ENCODE measurements at places on chromosomes 7 and 10.
A peak's percentile ranks its signal among the peaks of the same experiment; 100 is the strongest.

DNA sequence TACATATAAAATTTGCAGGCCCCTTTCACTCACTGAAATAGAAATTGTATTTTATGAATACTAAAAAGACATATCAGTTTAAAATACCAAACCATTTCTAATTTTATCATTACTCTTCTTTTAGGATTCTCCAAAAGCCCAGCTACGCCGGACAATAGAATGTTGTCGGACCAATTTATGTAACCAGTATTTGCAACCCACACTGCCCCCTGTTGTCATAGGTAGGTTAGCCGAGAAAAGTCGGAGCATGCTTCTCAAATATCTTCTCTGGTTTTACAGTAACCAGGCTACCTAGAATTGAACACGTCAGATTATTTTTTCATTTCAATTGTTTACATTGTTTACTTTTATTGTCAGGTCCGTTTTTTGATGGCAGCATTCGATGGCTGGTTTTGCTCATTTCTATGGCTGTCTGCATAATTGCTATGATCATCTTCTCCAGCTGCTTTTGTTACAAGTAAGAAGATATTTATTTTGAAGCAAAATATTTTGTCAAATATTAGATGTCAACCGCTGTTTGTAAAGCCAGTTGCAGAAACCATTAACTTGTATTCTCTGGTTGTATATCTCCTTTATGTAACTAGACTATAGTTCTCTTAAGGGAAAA lies 57.6 kb downstream of the MMRN2 start:
- no peak for DNase-seq

- DNase-seq, result no peak
Measured at GRCh38 chr10:1160561-1161314, 104.6 kb downstream of the WDR37 start.

- DNase-seq, result no peak
Measured at GRCh38 chr10:9294865-9295264, 1240.4 kb downstream of the GATA3 start.

DNA sequence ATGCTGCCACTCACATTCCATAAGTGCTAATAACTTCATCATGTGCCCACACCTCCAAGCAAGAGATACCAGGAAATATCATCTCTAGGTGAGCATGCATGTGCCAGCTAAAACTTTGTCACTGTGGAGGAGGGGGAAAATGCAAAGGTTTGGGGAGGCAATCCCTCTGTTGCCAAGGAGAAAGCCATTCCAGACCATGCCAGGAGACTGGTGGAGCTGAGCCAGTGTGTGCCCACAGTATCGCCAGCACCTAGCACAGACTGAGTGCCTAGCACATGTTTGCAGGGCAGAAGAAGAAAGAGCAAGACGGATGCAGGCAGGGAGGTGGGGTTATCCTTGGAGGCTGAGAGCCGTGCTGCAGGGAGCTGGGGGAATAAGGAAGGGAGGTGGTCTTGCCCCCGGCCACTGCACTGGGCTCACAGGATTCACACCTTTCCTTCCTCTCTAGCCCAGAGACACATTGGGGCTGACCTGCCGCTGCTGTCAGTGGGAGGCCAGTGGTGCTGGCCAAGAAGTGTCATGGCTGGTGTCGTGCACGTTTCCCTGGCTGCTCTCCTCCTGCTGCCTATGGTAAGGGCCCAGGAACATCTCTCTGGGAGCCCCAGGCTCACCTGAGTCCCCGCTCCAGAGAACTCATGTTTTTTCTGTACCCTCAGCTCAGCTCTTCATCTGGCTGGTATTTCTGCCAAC lies 10.8 kb downstream of the ADCYAP1R1 start:
- no peak for DNase-seq

- DNase-seq, result peak; percentile 69
Measured at GRCh38 chr7:73707045-73707631, 12.3 kb downstream of the STX1A start.

DNA sequence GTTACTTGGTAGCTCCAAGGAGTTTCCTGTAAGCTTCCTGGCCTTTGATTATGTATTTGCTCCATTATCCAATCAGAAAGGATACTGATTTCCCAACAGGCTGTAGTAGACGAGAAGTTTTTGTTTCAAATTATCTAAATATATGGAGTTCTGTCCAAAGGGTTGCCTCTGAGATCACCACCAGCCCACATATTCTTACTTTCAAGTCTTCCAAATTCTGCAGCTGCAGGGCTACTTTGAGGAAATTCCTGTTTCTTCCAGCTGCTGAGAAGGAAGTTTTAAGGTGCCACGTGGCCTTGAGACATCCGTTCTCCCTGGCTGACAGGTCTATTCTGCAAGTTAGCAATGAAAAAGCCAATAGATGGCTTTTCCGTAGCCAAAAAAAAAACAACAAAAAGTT lies 286.0 kb downstream of the TWIST1 start:
- no peak for DNase-seq

DNA sequence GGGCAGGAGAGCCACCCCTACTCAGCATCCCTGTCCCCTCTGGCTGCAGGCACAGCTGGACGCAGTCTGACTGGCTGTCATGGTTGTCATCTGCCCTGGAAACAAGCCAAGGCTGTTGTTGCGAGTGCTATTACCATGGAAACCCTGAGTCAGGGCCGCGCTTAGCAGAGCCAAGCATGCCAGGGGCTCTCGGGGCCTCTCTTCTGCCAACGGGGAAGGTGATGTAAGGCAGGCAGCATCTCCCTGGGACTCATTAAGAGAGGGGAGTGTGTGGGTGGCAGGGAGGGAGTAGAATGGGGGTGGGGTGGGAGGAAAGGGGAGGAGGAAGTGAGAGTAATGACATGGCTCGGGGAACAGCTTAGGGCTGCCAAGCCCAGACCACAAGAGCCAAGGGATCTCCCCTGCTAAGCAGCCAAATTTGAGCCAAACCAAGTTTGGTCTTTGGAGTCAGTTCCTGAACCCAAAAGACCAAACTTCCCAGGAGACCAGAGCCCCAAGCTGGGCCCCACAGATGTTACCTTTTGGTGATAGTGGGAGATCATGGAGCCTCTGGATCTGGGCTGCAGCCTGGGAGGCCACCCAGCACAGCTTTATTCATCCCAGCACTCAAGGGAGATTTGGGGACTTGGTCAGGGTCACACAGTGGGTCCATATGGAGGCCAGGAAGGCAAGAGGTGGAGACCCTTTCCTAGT lies 67.6 kb downstream of the TMEM130 start:
- DNase-seq, result peak; percentile 42

DNA sequence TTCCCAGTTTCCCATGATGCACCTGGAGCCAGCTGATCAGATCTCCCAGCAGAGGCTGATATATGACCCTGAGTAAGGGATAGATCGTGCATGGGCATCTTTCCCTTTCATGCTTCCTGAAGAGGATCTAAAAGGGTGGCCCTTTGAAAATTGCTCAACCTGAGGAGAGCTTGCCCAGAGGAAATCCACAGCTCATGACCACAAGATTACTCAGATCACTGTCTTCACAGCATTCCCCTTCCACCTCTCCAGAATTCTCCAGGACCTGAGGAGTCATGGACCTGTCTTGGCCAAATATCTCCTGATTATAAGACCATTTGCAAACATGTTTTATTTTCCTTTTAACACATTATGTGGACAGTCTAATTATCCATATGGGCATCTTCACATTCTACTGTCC lies 328.1 kb downstream of the LHFPL3 start:
- DNase-seq, result no peak

DNA sequence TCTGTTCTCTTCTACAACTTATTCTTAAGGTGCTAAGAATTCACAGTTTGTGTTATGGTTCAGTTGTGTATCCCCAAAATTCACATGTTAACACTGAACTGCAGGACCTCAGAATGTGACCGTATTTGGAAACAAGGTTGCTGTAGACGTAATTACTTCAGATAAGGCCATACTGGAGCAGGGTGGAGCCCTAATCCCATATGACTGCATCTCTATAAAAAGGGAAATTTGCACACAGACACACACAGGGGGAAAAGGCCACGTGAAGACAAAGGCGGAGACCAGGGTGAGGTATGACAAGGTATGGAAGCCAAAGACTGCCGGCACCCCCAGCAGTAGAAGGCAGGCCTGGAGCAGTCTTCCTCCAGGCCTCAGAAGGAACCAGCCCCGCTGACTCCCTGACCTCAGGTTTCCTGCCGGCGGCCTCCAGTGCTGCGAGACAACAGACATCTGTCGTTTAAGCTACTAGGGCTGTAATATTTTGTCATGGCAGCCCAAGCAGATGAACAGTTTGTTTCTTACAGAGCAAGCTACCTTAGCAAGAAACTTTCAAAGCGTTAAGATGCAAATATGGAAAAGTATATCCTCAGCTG lies 98.7 kb downstream of the PROSER2 start:
- DNase-seq, result no peak

DNA sequence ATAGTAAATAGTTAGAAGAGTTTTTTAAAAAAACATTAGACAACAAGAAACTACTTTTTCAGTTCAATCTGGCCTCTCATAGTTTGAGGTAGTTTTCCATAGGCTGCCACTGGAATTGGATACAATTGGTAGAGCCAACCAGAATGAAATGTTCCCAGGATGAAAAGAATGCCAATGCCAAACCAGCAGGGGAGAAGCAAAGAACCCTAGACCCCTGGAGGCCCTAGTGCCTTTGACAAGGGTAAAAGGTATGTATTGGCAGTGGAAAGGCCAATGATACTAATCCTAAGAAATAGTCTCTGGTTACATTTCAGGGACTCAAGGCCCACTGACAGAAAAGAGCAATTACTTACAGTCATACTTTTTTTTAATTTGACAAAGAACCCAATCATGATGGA lies 77.4 kb upstream of the SEM1 start:
- DNase-seq, result no peak

GRCh38 chr7:158744070-158744469 lies 39.5 kb upstream of the NCAPG2 start:
- DNase-seq, result no peak

DNA sequence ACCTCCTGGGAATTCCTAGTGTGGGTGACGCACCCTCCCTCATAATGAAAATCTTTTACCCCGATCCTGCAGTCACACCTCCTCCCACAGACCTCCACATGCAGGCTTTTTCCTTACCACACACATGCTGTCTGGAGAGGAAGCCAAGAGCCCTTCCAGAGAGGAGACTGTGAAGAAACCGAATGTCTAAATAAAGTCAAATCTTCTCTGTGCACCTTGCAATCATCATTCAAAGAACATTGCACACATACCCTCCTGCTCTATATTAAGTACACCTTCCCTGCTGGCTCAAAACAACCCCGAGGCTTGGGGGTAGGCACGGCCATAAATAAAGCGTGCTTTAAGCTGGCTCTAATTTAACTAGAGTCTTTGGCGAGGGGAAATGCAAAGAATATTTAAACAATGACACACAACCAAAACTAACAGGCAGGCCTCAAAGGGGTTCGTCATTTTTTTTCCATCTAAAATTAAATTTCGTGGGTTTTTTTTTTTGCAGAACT lies 34.9 kb downstream of the CALML3 start:
- DNase-seq, result no peak

- DNase-seq, result peak; percentile 89
Measured at GRCh38 chr7:120842121-120842621, 15.8 kb downstream of the TSPAN12 start.

DNA sequence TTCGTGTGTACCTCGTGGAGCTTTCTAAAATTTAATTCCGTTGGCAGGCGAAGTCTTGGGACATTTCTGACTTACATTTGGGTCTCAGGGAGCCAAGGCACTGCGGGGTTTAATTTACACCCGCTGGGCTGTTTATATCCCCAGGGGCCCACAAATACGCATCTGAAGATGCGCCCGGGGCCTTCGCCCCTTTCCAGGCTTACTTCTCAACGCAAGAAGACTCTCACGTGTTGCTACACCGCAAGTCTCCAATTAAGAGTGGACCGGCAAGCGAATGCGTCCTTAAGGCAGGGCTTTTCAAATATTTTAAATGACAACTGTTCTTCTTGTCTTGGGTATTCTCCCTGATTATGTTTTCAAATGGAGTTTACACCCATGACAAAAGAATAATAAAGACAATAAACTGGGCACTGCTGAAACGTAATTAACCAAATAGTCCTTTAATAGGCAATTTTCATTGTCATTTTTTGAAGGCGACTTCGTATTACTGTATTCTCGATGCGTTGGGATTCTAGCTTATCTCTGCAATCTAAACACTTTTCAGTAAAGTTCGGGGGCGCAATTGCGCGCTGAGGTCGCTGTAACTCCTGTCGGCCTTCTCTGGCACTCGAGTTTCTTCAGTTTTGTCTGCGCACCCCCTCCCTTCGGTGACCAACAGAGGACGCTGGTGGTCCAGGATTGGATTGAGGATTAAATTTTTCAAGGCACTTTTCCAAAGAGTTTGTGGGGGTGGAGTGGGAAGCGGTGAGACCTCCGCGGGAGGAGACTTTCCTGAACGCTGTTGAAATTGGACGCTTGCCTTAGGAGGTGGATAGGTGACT lies 837 bp upstream of the IGFBP3 start:
- no peak for DNase-seq

GRCh38 chr10:29472301-29473086 lies 162.3 kb downstream of the SVIL start:
- no peak for DNase-seq

DNA sequence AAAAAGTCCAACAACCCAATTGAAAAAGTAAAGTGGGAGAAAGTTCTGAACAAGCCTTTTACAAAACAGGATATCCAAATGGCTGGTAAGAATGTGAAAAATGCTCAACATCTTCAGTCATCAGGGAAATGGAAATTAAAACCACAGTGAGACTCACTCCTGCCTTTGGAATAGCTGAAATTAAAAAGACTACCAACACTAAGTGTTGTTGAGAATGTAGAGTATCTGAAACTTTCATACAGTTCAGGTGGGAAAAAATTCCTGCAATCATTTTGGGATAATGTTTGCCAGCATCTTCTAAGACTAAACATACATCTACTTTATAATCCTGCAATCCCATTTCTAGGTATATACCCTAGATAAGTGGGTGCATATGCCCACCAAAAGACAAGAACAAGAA lies 395.1 kb downstream of the GRID1 start:
- no peak for DNase-seq

DNA sequence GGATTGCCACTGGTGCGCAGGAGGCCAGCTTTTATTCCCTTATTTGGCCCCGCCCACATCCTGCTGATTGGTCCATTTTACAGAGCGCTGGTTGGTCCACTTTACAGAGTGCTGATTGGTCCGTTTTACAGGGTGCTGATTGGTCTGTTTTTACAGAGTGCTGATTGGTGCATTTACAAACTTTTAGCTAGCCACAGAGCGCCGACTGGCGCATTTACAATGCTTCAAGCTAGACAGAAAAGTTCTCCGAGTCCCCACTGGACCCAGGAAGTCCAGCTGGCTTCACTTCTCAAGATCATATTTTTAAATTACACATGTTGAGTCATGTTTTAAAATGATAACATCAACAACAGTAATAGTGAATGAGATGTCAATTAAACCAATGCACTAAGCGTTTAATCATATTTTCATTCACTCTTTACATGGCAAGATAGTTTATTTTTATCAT lies 128.3 kb downstream of the CUBN start:
- no peak for DNase-seq

- DNase-seq, result no peak
Measured at GRCh38 chr10:128122931-128123330, 3.3 kb downstream of the MKI67 start.

GRCh38 chr7:105637755-105638154 lies 56.5 kb upstream of the EFCAB10 start:
- DNase-seq, result peak; percentile 70

DNA sequence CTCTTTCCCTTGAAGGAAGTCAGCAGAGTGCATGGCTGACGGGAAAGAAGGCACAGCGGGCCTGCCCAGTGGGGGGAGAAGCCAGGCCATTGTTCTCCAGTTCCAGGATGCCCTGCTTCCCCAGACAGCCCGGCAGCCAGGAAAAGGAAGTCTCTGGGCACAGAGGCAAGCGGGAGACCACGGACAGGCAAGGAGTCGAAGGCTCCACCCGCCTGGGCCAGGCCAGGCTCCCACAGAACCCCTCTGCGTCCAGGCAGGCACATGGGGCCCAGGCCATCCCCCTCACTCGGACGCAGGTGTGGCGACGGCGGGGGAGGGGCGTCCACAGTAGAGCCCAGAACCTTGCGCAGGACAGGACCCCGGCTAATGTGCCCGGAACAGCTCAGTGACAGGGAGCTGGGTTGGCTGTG lies 8.7 kb downstream of the GPR146 start:
- DNase-seq, result no peak
